ENCODE measurements at places on chromosomes 6 and 20.

DNA sequence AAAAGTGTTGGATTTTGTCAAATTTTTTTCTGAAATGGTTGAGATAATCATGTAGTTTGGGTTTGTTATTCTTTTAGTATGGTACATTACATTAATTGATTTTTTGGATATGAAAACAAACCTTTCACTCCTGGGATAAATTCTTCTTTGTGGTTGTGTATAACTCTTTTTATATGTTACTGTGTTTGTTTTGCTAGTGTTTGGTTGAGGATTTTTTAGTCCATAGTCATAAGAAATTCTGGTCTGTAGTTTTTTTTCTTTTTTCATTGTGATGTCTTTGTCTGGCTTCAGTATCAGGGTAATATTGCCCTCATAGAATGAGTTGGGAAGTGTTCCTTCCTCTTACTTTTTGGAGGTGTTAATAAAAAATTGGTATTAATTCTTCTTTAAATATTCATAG is 122.2 kb upstream of the ATXN1 start:
- no peak for DNase-seq
- H3K27ac ChIP-seq: no peak overlapping the region
- no peak overlapping the region for H3K4me3 ChIP-seq
- H3K36me3 ChIP-seq: no peaks in the 10 kb centered on the region
- H3K4me1 ChIP-seq: no peaks in the 10 kb centered on the region

DNA sequence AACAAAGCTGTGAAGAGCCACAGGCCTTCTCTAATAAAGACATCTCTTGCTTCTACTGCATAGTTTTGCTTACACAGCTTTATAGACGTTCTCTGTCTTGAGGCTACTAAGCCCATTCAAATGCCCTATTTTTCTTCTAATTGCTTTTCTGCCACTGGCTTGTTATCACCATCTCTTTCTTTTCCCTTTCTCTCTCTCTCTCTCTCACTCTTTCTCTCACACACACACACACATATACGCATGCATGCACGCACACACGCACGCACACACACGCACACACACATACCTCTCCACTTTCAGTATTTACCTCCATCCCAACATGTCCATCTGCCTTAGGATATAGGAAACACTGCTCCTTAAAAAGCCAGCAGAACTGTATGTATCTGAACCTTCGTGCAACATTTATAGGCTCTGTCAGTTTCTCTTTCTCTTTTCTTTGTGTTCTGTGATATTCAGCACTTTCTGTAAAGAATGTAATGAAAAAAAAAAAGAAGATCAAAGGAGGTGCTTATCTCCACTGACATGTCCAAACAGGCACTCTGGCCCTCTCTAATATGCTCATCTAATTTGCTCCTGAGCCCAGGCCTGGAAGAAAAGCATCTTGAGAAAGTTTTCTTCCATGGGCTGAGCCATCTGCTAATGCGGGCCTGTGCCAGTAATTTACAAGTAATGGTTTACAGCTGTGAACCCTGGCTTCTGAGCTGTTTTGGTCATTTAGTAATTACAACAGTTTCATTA is 1046.7 kb upstream of the MAP3K7 start:
- no peak overlapping the region for H3K27ac ChIP-seq
- no peak overlapping the region for H3K4me3 ChIP-seq
- H3K36me3 ChIP-seq: no peaks in the 10 kb centered on the region
- DNase-seq: no peak

GRCh38 chr6:160050022-160050421 is 71.6 kb upstream of the SLC22A1 start:
- peaks cover 11% of the 10 kb centered on the region for H3K36me3 ChIP-seq
- no peak overlapping the region for H3K27ac ChIP-seq
- peaks cover 57% of the 10 kb centered on the region for H3K27me3 ChIP-seq
- DNase-seq: no peak
- H3K4me3 ChIP-seq: no peak overlapping the region
- no peaks in the 10 kb centered on the region for H3K4me1 ChIP-seq

DNA sequence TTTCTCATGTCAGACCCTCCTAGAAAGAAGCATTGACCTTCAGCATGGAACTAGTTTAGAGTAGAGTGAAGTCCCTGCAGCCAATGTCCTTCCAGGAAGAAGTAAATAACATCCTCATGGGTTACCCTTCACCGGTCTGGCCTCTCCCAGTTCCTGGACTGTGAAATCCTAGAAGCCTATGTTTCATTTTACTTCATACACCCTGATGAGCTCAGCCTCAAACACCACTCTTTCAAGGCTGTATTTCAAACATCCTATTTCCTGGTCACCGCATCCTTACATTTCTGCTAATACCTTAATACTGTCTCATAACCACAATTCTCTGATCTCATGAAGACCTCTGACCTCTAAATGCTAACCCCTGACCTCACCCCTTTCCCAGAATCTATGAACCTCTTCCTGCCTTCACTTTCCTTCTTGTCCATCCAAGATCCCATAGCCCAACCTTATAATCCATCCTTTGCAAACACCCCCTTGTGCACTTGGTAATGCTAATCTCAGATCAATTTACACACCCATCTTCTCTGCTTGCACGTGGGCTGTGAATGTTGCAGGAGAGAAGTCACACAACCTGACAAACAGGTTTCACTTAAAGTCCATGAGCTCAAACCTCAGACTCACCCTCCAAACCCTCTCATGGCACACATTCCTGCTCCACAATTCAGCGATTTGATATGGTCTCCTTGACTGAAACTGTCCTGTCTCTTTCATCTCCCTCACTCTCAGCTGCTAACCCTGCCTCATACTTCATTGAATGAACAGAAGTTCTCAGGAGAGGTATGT is 30.2 kb downstream of the SLC2A10 start:
- no peak overlapping the region for H3K27ac ChIP-seq
- no peaks in the 10 kb centered on the region for H3K36me3 ChIP-seq
- H3K4me3 ChIP-seq: no peak overlapping the region
- H3K27me3 ChIP-seq: peaks cover 2% of the 10 kb centered on the region
- H3K4me1 ChIP-seq: no peaks in the 10 kb centered on the region

DNA sequence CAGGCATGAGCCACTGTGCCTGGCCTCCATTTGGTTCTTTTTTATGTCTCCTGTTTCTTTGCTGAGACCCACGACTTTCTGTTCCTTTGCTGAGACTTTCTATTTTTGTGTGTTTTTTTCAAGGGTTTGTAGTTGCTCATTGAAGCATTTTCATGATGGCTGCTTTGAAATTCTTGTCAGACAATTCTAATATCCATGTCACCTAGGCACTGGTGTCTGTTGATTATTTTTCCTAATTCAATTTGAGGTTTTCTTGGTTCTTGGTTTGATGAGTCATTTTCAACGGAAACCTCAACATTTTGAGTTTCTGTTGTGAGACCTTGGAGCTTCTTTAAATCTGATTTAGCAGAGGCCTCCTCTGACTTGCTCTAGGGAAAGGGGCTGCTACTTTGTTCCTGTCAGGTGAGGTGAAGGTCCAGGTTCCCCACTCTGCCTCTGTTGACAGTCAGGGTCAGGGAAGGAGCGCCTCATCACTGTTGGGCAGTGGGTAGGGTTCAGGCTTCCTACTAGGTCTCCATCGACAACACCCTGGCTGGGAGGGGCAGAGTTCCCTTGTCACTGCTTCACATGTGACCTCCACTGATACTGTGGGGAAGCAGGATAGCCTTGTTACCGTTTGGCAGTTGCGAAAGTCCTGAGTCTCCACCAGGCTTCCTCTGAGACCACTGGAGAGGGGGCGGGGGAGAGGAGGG is 67.2 kb upstream of the RNF24 start:
- no peaks in the 10 kb centered on the region for H3K27me3 ChIP-seq
- peaks cover 25% of the 10 kb centered on the region for H3K4me1 ChIP-seq
- peak overlapping the region; percentile 34 for H3K4me3 ChIP-seq
- peak; percentile 98 for DNase-seq

- H3K4me1 ChIP-seq: peaks cover 11% of the 10 kb centered on the region
- H3K27ac ChIP-seq: no peak overlapping the region
- H3K36me3 ChIP-seq: no peaks in the 10 kb centered on the region
Observed at GRCh38 chr6:27280540-27281000, 31.5 kb downstream of the POM121L2 start.

- no peak overlapping the region for H3K27ac ChIP-seq
- H3K4me3 ChIP-seq: no peak overlapping the region
- H3K4me1 ChIP-seq: no peaks in the 10 kb centered on the region
- no peaks in the 10 kb centered on the region for H3K36me3 ChIP-seq
- DNase-seq: no peak
Observed at GRCh38 chr6:164130151-164130550, 715.6 kb downstream of the QKI start.

- no peaks in the 10 kb centered on the region for H3K36me3 ChIP-seq
- no peaks in the 10 kb centered on the region for H3K27me3 ChIP-seq
- H3K4me3 ChIP-seq: no peak overlapping the region
- no peak for DNase-seq
- H3K27ac ChIP-seq: no peak overlapping the region
- H3K4me1 ChIP-seq: no peaks in the 10 kb centered on the region
Observed at GRCh38 chr6:160837146-160837545, 135.1 kb downstream of the PLG start.

DNA sequence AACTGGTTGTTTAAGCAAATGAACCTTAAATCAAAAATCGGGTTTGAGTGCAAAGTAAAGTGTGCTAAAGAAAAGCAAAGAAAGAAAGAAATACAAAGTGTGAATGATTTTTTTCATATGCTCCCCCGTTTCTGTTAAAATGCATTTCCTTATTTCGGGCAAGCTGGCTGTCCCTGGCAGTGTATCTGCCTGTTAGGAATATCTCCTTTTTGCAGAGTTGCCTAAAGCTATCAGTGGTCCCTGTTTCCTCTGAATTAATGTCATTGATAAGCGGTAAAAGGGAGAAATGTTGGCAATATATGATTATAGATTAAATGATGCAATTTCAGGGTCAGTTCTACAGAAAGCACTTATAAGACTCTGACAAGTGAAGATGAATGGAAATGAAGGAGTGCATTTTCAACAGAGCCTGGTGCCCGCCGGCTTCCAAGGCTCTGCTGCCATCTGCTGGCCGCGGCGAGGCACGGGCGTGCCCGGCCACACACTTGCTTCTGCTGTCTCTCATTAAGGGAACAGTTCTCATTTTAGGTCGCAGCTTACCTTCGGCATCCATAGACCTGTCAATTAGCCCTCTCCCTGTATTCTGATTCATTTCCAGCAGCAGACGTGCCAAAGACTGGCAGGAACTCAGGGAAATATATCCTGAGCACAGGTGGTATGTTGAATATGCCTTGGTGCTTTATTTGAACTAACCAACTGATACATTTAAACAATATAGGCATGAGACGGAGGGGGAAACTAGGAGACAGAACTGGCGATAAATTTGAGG is 381.9 kb downstream of the C6orf118 start:
- no peaks in the 10 kb centered on the region for H3K4me1 ChIP-seq
- no peak overlapping the region for H3K4me3 ChIP-seq
- H3K27me3 ChIP-seq: no peaks in the 10 kb centered on the region
- no peak overlapping the region for H3K27ac ChIP-seq
